NT2/D1 (cell line): ENCODE measurements at places on chromosomes 4 and X.

DNA sequence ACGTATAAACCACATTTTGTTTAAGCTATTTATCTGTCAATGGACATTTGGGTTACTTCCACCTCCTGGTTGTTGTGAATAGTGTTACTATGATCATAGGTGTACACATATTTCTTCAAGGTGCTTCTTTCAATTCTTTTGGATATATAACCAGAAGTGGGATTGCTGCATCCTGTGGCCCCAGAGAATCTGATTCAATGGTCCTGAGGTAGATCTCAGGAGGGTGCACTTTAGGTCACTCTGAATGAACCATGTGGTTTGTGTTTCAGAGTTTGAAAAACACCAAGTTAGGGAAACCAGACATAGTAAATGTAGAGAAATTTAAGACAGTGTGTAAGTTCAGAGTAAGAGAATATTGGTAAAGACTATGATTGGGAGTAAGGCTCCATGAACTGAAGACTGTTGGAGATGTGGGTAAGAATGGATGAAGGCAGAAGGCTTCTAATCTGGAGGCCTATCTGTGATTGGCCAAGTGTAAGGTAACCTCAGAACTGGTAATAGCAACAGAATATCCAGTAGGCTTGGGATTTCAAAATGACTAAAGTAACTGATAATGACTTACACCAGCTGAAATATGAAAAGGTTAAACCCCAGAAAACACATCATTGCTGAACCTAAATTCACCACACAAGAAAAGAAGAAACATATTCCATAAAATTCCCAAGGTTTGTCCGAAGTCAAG is 236.9 kb downstream of the CAMK2D start:
- no peak for DNase-seq

DNA sequence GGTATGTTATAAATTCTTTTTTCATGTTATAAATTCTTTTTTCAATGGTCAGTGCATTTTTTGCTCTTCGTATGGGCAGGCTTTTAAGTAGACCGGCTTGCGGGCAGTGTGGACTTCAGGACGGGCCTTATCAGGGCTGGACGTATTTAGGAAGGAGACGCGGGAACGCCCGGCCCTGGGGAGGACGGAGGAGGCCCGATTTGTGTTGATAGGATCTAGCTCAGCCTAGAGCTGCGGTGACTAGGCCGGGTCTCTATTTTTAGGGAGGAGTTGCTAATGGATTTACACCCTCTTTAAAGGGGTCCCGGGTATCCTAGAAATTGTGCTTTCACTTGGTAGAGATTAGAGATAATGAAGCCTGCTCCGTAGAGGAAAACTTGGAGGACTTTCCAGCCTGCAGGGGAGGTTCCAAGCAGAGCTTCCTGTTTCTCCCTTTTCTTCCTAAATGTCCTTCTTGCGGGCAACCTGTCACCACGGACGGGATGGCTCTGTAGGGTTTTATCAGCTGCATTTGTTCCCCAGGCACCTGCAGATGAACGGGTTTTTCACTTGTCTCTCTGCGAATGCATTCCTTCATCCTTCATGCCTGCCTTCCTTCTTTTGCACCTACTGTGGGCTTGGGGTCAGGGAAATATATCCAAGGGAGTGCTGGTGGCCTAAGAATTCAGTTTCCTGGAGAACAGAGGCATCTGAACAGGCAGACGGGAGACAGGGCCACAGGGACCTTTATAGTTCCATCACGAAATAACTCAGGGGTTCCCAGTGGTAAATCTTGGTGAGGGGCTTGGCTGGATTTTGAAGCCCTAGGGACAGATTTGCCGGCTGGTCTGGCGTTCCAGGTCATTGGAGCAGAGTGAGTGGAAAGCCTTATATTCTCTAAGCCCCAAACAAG is 1.4 kb downstream of the CD99 start:
- no peak for DNase-seq

DNA sequence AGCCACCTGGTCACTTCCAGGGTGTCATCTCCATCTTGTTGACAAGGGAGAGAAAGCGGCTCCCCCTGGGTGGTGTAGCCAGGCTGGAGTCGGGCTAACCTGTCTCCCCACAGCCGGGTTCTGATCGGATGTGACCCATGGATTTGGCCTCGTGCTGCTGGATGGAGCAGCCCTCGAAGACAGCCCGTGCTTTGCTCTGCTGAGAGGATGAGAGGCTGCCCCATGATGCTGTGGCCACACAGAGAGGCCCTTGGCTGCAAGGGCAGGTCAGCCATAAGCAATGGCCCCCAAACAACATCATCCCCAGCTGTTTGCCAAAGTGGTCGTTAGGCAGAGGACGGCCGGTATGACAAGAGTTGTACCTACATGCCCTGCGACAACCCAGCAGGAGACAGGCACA is 106.6 kb downstream of the HMX1 start:
- no peak for DNase-seq

DNA sequence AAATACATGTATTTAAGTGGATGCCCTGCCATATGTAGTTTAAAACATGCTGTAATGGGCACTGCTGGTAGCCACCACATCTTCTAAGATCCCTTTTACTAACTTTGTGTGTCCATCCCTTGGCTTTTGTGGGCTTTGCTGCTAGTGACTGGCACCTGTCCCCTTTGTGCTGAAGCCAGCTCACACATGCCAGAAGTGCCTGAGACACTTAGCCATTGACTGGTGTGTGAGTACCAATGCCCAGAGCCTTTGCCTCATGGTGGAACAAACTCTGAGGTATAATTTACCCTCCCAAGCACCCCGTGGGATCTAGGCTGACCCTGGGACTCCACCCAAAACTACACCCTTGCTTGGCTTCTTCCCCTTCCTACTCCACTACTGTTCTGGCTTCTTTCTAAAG is 33.0 kb downstream of the ARHGAP6 start:
- DNase-seq, result no peak

DNA sequence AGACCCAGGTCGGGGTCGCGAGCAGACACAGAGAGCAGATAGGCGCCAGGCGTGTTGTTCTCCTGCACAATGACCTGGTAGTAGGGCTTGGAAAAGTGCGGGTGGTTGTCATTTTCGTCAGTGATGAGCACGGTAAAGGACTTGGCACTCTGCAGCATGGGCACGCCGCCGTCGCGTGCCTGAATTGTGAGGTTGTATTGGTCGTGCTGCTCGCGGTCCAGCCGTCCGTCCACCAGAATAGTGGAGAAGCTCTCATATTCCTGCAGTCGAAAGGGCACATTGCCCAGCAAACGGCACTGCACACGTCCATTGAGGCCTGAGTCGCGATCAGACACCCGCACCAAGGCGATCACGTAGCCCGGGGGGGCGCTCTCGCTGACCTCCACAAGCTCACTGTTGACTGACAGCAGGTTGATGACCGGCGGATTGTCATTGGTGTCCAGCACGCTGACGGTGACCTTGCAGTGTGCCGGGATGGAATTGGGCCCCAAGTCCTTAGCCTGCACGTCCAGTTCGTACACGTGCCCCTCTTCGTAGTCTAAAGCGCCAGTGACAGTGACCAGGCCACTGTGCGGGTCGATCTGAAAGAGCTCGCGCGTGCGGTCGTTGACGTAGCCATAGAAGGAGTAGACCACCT is 2.8 kb downstream of the PCDH19 start:
- DNase-seq, result no peak

DNA sequence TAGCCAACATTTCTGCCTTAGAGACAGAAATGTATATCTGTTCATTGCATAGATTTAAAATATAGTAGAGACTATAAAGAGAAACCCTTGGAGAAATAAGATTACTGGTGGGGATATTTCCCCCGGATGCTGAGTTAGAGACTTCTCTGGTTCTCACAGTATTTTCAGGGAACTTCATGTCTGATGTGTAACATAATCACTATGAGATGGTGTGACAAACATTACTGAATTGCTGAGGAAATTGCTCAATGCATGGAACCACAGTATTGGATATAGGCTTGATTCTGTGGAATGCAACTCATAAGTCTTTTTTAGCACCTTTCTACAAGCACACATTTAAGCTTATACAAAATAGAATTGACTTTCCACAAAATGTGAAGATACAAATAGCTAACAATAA is 152.7 kb downstream of the SOWAHB start:
- no peak for DNase-seq

- no peak for DNase-seq
These were observed 58.3 kb downstream of the MID1IP1 start for GRCh38 chrX:38859602-38860001.

- no peak for DNase-seq
These were observed 51.8 kb upstream of the CBLL2 start for GRCh38 chrX:22220941-22221340.
